ENCODE measurements at places on chromosomes 6 and 20.

DNA sequence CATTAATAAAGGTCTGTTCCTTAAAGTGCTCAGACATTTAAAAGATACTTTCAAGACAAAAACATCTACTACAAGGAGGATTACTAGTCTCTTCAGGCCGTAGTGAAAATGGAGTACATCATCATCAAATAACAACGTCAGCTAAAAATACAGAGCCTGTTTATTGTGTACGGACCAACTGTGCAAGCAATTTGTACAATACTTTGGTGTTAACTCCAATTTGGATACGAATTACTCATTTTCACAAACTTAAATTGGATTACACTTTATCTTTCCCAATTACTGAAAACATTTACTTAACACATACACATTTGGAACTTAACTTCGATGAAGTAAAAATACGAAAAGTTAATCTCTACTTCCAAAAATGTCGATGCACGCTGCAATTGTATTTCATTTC lies 802 bp downstream of the CYP39A1 start:
- DNase-seq = peak; percentile 17

GRCh38 chr6:76942203-76942966 lies 520.9 kb downstream of the HTR1B start:
- no peak for DNase-seq

DNA sequence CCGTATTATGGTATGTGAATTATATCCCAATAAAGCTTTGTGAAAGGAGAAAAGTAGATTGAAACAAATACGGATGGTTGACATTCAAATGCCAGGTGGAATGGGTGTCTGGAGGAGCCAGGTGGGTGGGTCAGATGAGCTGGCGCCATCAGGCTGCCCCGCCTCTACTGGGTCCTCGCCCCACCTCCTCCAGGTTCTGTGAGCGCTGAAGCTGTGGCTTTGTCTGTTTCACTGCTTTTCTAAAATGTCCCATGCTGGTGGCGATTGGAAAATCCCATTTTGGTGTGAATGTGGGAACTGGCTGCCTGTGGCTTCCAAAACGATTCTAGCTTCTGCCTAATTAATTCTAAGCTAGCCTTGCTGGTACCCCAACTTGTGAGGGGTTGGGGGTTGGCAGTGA lies 16.5 kb downstream of the DUSP22 start:
- no peak for DNase-seq

DNA sequence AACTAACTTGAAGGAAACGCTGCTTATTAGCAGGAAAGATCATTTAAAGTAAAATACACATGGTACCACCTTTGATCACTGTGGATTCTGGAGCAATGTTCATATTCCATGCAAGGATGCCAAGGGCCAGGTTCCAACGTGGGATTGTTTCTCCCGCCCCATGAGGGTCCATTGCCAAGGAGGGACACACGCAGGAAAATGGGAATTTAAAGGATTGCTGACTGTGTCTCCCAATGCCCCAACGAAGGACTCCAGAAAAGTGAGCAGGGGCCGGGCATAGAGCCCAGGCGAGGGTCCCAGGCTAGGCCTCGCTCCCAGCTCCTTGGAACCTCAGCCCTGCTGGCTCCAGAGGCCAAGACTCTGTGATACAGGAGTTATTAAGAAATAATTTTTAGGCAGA lies 111.2 kb downstream of the DACT2 start:
- no peak for DNase-seq

DNA sequence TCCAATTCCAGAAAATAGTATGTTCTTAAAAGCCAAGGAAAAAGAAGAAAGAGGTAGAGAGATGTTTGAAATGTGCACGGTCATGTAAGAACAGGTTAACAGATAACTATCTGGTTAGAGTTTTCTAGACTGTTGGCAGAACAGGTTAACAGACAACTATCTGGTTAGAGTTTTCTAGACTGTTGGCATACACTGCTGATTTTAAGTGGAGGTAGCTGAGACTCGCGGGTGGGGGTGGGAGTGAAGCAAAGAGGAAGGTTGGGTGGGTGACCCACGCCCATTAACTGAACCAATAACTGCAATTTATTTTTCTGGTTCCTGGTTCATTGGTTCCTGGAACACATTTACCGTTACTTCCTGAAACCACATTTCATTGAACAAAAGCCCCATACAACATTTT lies 157.5 kb downstream of the ELOVL4 start:
- DNase-seq = no peak

DNA sequence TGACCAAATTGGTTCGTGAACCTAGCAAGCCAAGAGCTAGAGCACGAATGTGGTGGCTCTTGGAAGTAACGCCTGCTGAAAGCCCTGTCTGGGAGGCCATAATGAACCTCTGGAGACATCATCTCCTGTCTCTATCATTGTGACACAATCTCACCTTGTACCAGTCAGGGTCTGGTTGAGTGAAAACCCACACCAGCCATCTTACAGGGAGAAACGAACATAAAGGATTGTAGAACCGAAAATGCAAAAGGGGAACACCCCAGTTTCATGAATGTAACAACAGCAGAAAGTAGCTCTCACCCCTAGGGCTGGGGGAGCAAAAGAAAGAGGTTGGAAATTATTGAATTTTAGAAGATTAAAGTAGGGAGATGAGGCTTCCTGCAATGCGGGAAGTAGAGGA lies 50.9 kb upstream of the TAB2 start:
- no peak for DNase-seq

GRCh38 chr6:149901444-149902140 lies 3.7 kb upstream of the RAET1E start:
- DNase-seq = no peak

- DNase-seq = peak; percentile 55
These were observed 6.0 kb downstream of the SDC4 start for GRCh38 chr20:45341939-45342854.

DNA sequence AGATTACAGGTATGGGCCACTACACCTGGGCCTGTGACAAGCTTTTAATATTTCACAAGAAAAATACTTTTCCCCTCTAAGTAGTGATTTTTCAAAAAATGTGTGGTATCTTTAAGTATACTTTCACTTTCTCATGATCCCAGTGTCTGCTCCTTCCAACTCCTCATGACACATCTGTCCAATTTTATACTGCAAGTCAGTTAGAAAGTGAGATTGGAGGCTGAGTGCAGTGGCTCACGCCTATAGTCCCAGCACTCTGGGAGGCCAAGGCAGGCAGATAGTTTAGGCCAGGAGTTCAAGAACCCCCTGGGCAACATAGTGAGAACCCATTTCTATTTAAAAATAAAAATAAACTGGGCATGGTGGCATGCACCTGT lies 20.2 kb downstream of the PIM1 start:
- DNase-seq = no peak

GRCh38 chr6:110930781-110931180 lies 27.7 kb upstream of the GTF3C6 start:
- DNase-seq = no peak

- DNase-seq = peak; percentile 64
These were observed 19.6 kb downstream of the TTPAL start for GRCh38 chr20:44495257-44495656.

DNA sequence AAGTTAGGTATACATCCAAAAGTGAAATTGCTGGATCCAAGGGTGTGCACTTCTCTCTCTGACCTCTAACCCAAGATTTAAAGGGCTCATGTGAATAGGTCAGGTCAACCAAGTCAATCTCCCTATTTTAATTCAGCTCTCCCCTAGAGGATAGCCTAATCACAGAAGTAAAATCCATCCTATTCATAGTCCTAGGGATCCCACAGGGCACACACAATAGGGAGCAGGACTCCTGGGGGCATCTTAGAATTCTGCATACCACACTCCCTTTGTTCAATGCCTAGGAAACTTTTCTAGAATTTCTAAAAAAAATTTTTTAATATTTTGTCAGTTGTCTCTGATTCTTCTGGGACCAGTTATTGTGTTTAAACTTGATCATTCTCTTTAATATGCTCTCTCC lies 35.1 kb downstream of the CST9L start:
- no peak for DNase-seq

DNA sequence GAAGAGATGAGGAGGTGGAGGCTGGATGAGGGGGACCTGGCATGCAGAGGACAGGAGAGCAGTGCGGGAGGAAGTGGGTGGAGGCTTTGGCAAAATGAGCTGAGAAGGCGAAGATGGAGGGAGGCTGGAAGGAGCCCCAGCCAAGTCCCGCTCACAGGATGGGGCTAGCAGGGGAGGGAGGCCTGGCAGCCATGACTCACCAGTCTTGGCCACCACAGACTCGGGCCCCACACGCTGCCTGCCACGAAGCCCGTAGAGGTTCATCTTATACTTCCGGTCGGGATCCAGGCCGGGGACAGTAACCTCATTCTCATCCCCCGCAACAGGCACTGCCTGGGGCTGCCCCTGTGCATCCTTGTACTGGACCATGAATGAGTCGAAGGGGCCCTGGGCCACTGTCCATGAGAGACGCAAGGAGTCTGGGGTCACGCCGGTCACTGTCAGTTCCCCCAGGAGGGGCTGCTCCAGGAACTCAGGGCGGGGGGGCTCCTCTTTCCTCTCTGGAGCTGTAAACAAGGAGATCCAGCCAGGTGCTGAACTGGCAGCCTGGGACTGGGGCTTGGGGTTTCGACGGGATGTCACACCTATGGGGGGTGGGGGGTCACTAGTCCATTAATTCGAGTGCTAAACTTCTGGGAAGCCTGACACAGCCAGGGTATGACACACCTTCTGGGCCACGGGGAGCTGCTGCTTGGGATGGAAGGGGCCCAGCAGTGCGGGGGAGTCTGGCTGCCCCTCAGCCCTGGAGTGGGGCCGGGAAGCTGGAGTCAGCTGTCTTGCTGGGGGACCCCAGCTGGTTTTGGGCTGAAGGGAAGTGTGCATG lies 27.8 kb downstream of the TNXB start:
- DNase-seq = peak; percentile 73

- no peak for DNase-seq
These were observed 355.5 kb upstream of the TSHZ2 start for GRCh38 chr20:52616629-52617028.

Measured in RWPE1 (cell line).